ENCODE measurements at places on chromosomes 2 and 18. TPM values are rescaled to one million over a fixed set of nuclear protein-coding genes. Genes with fewer than 3 reads are reported as not detected.

DNA sequence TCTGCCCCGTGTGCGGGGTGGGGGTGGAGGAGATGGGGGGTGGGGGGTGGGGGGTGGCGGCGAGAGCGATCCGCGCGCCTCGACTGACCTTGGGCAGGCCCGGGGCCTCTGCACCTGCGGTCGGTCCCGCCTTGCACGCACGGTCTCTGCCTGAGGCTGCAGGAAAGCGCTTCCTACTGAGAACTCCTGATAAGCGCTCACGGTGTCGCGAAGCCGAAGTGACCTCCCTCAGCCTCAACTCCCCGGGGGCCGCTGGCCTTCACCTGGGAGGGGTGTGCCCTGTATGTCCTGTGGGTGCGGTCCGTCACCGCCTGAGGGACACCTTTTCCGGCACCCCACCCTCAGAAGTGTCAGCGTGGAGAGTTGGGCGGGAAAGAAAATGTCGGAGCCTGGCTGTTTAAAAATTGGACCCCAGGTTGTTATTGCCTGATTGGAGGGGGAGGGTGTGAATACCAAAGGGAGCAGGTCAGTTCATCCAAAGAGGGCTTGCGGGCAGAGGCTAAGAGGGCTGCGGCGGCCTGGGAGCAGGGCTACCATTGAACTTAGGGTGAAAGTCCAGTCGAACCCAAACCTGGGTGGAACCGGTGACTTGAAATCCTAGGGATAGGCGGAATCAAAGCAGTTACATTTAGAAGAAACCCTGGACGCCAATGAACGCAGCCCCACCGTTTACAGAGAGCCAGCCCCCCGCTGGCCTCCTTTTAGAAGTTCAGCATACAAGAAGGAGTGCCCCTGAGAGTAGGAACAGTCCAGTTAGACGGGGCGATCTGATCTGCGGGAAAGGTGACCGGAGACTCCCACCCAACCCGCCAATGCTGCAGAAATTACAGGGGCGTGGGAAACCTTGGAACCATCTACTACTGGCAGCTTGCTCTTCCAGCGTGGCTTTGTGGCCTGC is 1.2 kb downstream of the MAL start:
- DNase-seq, result no peak

DNA sequence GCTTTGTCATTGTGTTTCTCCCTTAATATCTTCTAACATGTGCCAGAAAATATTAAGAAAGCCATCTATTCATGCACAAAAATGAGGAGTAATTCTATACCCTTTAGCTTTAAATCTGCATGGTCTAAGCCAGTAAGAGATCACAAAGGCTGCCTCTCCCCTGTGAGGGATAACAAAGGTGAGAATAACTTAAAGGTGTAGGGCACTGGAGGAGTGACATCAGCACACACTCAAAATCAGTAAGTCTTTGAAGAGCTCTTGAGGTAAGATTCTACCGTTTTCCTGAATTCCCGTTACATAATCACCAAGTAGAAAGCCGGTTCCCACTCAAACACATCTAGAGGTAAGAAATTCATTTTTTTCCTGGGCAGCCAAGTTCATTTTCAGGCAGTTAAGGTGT is 123.9 kb upstream of the SULT1C3 start:
- no peak for DNase-seq

DNA sequence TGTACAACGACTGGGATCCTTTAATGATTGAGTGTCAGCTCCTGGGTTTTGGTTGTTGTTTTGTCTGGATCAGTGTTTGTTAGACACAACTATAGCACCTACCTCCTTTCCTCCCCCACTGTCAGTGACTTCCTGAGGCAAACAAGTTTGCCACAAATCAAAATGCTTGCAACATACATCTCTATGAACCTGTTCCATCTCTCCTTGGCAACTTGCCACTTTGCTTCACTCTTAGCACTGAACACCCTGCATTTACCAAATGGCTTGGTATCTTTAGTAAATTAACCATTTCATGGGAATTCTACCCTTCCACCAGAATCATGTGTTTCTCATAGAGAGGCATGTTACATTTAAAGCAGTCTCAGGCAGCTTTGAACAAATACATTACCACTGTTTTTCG is 301.1 kb upstream of the TANK start:
- DNase-seq, result no peak

DNA sequence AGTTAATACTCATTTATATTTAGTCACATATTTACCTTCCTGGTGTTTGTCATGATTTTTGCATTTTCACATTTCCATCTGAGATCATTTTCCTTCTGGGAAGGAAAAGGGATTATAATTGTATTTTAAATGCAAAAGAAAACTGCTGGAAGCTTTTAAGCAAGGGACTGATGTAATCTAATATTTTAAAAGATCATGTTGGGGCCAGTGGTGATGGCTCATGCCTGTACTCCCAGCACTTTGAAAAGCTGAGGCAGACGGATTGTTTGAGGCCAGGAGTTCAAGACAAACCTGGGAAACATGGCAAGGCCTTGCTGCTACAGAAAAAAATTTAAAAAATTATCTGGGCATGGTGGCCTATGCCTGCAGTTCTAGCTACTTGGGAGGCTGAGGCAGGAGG is 149.0 kb downstream of the MIB1 start:
- no peak for DNase-seq

- DNase-seq, result no peak
These were observed 477.5 kb downstream of the SLC4A3 start for GRCh38 chr2:220104871-220105351.

- DNase-seq, result no peak
These were observed at the start of gene SLC9A2 for GRCh38 chr2:102619414-102620319. TSS of gene SLC9A2 (plus strand) at chr2:102619553. CDS start at chr2:102619849, 296 bp downstream.

DNA sequence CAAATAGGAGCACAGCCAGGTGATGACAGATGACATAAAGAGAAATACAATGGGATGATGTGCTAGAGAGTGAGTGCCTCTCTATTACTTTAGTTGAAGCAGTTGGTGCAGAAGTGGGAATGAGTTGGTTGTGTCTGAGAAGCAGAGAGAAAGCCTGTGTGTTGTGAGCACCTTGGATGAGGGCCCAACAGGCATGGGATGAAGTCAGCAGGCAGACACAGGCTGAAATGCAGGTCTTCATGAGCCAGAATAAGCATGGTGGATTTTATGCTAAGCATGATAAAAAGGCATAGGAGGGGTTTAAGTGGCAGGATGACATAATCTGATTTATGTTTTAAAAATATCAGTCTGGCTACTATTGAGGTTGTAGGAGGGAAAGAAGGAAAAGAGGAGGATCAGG is 71.5 kb downstream of the KLHL14 start:
- no peak for DNase-seq

GRCh38 chr2:26384597-26384996 is 17.1 kb upstream of the DRC1 start:
- no peak for DNase-seq

GRCh38 chr2:234626566-234627130 is 129.8 kb upstream of the ARL4C start:
- DNase-seq, result no peak

DNA sequence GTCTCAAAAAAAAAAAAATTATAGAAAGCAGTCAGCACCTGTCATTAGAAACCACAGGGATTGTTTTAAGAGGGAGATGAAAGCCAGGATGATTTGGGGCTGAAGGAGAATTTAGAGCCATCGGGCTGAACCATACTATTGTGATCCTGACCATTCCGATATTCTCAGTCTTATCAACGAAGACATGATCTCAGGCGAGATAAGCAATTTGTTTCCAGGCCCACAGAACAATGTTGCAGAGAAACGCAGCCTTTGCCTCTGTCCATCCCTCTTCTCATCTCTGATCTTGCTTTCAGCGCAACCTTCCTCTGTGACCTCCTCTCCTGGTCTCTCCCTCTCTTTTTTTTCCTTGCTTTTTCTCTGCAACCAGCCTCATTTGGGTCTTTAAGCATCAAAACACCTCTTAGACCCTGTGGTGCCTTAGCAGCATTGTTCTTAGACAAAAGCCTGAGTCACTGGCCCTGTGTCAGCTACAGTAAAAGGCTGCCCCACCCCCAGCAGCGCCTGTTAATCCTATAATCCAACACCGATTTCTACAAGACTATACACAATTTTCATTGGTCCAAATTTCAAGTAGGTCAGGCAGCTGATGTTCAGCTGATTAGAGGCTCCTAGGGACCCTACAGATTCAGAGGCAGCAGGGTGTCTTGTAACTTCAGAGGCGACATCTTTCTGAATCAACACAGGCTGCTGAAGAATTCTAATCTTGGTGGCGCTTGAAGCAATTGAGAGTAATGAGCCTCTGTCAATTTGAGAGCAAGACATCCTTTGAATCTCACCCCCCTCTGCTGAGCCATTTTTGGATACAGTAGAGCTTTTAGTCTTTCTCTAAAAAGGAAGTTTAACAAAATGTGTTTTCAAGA is 206.0 kb downstream of the NCK2 start:
- DNase-seq, result no peak

DNA sequence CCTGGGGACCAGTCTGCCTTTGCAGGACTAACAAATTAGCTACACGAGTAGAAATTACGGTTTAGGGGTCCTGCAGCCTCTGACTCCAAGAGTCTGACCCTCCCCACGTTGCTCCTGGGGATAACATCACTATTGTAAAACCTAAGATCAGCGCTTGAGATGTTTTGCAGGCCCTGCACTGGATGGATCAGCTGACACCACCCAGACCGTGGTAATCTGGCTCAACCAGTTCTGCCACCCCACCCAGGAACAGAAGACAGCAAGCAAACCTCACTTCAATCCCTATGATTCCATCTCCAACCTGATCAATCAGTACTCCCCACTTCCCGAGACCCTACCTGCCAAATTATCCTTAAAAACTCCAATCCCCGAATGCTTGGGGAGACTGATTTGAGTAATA is 31.7 kb downstream of the NGEF start:
- DNase-seq, result no peak

GRCh38 chr2:224023188-224023587 is 15.9 kb downstream of the SERPINE2 start:
- DNase-seq, result no peak

DNA sequence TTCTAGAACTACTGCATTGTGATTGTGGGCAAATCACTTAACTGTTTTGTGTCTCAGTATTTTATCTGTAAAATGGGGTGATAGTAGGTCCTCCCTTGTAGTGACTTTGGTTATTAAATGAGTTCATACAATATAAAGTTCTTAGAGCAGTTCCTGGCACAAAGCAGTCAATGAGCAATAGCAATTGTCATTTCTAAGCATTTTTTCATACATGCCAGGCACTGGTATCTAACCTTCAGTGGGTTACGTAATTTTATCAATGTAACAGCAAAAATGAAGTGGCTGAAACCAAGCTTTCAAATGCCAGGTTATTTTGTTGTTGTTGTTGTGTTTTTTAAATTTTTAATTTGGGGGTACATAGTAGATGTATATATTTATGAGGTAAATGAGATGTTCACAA is 401.9 kb downstream of the MEIS1 start:
- no peak for DNase-seq

DNA sequence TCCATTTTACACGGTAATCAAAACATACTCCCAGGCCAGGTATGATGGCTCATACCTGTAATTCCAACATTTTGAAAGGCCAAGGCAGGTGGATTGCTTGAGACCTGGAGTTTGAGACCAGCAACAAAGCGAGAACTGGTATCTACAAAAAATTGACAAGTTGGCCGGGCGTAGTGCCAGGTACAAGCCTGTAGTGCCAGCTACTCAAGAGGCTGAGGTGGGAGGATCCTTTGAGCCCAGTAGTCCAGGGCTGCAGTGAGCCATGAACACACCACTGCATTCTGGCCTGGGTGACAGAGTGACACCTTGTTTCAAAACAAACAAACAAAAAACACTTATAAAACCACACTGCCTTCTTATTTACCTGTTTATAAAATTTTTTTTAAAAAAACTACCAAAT is 80.8 kb downstream of the GAREM1 start:
- DNase-seq, result no peak

GRCh38 chr2:21376864-21377263 is 253.1 kb downstream of the TDRD15 start:
- no peak for DNase-seq

DNA sequence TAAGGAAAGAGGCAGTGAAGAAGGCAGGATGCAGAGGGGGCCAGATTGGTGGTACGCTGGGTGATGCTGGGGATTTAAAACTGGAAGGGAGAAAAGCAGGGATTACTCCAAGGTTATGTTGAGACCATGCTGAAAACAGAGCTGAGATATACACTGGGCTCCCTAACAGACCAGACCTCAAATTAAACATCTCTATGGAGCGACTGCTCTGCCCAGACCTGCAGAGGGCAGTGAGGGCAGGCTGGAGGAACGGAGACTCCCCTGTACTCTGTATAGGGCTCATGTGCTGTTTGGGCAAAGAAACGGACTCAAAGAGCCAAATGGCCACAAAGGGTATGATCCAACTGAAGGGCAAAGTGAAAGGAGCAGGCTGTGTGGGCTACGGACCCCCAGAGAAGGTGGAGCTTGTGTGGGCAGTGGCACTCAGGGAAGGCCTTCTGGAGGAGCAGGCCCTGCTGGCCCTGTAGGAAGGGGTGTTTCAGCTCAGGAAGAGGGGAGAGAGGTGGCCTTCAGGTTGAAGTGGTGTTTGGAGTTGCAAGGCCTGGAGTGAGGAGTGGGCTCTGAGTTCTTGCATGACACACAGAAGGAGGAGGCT is 4.8 kb upstream of the CELF4 start:
- DNase-seq, result no peak

- DNase-seq, result no peak
These were observed 64.7 kb downstream of the FBXO15 start for GRCh38 chr18:74082742-74083556.

- DNase-seq, result no peak
These were observed 16.1 kb downstream of the ACOXL start for GRCh38 chr2:110748489-110748867.

GRCh38 chr2:219644801-219645480 is 17.5 kb downstream of the SLC4A3 start:
- no peak for DNase-seq

DNA sequence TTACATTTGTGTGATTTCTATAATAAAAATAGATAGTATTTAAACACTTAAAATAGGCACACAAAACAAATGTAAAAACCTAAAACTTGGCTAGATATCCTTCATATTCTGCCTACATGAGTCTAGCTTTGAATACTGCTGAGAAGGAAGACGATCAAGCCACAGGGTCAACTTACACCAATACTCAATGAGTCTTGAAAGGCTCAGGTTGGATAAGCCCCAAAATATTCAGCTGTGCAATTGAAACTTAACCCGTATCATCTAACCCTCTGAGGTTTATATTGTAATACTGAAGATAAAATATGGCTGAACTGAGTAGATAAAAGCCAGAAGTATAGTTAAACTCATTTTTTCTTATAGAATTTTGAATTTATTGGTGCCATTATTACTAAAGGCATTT is 313.0 kb upstream of the NRXN1 start:
- no peak for DNase-seq

The CNGA3 gene
- not detected for total RNA-seq

The RSAD2 gene
- 0.67 TPM for total RNA-seq

The CHRND gene
- total RNA-seq, result not detected

The RAB6C gene
- total RNA-seq, result not detected

The ELOA2 gene
- total RNA-seq, result not detected

The SP3 gene
- 139 TPM for total RNA-seq

The NT5DC4 gene
- total RNA-seq, result 2.1 TPM

The MRO gene
- total RNA-seq, result not detected

The SIX3 gene
- total RNA-seq, result not detected

The PDE11A gene
- not detected for total RNA-seq

The CABLES1 gene
- 34.6 TPM for total RNA-seq

The PSD4 gene
- total RNA-seq, result 161 TPM

The IL1B gene
- 0.71 TPM for total RNA-seq

The COL4A3 gene
- 18.3 TPM for total RNA-seq

The UBE2E3 gene
- 33.1 TPM for total RNA-seq

All from activated B cell treated with CpG ODN at 0.5 μM for 24 hours (primary cell).